Activated CD4-positive, alpha-beta T cell treated with anti-CD3 and anti-CD28 coated beads for 1 hour (primary cell): ENCODE measurements at places on chromosomes 3 and 15.

- no peak for DNase-seq
Measured at GRCh38 chr15:58329781-58330671, 101.8 kb upstream of the LIPC start.

DNA sequence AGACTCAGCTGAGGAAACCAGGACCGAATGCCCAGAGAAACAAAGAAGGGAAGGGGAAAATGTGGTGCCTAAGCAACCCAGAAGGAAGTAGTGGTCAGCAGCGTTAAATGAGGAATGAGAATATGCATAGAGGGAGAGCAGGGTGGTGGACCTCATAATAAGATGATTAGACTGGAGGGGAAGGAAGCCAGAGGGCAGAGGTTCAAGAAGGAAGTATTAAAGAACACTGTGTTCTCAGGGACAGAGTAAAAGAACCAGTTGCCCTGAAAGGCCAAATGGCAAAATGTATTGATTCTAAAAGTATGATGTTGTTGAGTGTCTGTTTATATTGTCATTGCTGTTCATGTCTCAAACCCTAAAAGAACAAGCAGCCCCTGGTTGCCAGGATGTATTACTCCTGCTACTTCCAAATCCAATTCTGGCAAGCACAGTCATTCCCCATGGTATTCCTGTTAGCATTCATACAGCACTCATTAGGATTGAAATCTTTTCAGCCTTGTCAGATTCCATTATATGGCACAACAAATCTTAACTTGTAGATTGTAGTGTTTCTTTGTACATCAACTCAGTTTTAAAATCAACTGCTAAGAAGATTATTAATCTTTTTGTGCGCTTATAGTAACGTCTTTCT is 23.4 kb downstream of the P2RY1 start:
- no peak for DNase-seq

GRCh38 chr3:17087509-17087908 is 202.8 kb downstream of the PLCL2 start:
- no peak for DNase-seq

DNA sequence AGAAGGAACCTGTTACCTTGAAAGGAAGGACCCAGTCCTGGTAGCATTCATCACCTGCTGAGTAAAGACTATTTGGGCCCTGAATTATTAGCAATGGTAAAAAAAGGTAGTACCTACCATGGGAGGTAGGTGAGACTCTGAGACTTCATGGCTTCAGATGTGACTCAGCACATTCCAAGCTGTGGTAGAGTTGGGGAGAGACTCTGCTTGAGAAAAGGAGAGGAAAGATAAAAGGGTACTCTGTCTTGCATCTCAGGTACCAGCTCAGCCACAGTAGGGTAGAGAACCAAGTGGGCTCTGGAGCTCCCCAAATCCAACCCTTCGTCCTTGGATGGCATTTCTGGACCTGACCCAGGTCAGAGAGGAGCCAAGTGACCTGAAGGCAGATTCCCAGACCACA is 430.4 kb downstream of the TBL1XR1 start:
- DNase-seq, result no peak

GRCh38 chr3:171410186-171410585 is 50.0 kb downstream of the TNIK start:
- no peak for DNase-seq

DNA sequence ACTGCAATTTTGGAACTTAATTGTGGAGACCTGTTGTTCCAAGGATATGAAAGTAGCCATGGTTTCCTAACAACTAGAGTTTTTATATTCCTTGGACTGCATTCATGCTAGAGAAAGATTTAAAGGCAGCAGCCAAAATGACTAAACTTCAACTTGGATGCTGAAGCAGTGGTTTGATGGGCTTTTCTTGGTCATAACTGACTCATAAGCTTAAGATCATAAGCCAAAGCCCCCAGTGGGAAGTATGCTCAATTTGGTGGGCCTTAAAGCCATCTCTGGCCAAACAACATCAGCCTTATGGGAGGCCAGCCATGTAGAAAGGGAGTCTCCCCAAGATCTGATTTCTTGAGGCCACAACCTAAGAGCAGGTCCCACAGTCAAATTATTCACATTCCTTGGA is 80.2 kb downstream of the ZNF280D start:
- no peak for DNase-seq

DNA sequence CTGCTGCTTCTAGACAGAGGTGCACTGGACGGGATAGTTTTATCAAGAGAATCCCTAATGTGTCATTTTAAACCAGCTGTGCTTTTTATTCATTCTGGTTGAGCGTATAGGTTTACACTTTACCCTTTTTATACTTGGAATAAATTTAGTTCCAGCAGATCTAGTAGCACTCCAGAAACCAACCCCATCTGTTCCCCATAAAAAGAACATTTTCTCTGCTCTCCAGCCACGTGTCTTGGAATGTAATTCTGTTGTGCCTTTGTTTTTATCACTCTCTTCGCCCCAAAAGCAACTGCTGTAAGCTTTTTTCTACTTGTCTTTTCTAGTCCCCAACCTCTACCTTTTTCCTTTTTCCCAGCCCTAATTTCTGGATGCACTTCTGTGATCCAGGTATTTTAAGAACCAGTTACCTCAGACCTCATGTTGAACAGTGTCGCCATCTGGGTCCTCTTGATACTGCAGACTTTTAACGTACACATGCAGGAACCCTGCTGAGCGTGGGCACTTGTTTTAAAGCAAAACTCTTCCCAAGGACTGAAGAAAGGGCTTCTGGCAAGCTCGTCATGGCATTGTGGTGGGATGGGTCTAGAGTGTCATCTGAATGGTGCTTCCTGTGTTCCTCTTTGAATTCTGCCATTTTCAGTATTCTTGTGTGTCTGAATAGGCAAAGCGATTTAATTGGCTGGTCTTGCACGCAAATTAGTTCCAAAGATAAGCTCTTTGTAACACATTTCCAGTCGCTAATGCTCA is 5.7 kb upstream of the EXOG start:
- no peak for DNase-seq

- no peak for DNase-seq
Measured at GRCh38 chr3:20811631-20812030, 625.6 kb upstream of the SGO1 start.

DNA sequence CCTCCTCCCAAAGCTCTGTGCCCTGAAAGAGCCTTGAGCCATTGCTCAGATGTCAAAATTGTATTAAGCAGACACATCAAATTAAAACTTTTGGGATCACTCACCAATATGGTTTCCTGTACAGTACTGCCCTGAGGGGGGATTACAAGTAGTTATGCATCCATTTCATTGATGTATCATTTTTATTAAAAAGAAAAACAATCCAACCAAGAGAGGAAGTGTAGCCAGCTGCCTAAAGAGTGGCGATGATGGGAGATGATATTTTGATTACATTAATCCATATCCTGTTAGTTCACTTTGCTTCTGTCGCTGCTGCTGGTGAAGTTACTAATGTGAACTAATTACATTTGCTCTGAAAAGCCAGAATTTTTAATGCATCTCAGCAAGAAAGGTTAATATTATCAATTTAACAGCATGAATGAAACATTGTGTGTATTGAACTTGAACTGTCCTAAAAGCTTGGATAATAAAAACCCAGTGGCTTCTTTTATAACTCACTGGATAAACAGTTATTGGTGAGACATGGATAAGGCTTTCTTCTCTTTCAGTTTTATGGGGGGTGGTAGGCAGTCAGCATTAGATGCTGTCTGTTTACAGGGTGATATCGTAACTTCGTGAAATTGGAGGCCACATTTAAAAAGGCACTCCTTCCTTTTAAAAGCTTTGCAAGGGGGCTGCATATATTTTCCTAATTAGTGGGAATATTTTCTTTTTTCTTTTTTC is 87.7 kb downstream of the IGF1R start:
- DNase-seq, result no peak
